ENCODE measurements at places on chromosomes 2 and 18. TPM values are rescaled to one million over a fixed set of nuclear protein-coding genes. Genes with fewer than 3 reads are reported as not detected.

DNA sequence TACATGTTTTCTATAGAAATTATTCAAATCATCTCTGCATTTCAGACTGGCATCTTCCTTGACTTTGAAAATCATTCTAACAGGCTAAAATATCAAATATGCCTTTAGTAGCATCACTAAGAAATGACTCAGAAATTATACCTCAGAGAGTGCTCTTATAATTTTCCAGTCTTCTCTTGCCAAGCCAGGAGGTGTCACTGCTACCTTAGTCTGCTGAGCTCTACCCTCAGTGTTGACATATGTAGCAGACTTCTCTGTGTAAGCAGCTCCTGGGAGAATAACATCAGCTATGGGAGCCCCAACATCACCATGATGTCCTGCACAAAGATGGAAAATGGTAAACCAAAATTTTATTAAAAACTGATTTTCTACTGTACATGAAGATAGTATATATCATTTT is 31.6 kb downstream of the NDUFS1 start:
- no peak for DNase-seq

DNA sequence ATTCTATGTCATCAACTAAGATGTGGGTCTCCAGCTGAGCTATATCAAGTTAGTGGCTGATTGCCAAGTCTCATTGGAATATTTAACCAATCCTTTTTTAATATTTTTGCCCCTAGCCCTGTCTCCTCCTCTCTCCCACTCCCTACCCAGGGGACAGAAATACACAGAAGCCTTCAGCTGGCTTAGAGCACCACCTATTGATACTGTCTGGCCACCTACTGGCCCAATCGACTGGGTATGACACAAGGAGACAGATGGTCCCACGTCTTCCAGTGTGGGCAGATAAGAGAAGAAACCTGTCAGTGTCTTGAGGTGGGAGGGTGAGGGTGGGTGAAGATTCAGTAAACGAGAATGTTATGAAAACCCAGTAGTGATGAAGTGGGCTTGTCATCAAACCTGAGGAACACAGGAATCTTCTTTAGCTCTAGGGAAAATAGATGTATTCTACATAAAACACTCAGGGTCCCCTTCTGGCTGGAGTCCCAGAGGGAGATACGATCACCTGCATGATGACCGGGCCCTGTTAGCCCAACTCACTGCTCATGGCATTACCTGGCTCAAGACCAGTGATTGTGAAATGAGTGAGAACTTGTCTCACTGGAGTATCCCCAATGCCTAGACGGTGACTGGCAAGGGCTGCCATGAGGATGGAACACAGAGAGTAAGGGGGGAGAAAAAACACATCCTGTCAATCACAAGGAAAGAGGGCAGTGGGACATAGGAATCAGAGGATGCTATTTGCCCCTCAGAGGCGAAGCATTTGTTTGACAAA is 26.7 kb downstream of the POLR1A start:
- peak; percentile 44 for DNase-seq

GRCh38 chr2:23772684-23773083 is 154.2 kb downstream of the ATAD2B start:
- no peak for DNase-seq

The UGT1A3 gene
- total RNA-seq: 2.6 TPM

- no peak for DNase-seq
Measured at GRCh38 chr2:14524803-14525080, 107.8 kb upstream of the LRATD1 start.

The PAIP2B gene
- 2.2 TPM for total RNA-seq

- no peak for DNase-seq
Measured at GRCh38 chr18:23970161-23971096, 44.1 kb upstream of the TTC39C start.

The L3MBTL4 gene
- total RNA-seq: 4.4 TPM

The CPSF3 gene
- total RNA-seq: 173 TPM

- no peak for DNase-seq
Measured at GRCh38 chr2:9103663-9104277, 100.3 kb upstream of the MBOAT2 start.

The KCNG2 gene
- total RNA-seq: not detected

Data from transverse colon (tissue), 4 donors.